ENCODE measurements at places on chromosomes 1 and 21.

GRCh38 chr1:53107570-53108322 is 34.7 kb downstream of the SLC1A7 start:
- peak; percentile 24 for DNase-seq

- DNase-seq = no peak
Observed at GRCh38 chr1:110494522-110495406, 24.2 kb downstream of the KCNA10 start.

DNA sequence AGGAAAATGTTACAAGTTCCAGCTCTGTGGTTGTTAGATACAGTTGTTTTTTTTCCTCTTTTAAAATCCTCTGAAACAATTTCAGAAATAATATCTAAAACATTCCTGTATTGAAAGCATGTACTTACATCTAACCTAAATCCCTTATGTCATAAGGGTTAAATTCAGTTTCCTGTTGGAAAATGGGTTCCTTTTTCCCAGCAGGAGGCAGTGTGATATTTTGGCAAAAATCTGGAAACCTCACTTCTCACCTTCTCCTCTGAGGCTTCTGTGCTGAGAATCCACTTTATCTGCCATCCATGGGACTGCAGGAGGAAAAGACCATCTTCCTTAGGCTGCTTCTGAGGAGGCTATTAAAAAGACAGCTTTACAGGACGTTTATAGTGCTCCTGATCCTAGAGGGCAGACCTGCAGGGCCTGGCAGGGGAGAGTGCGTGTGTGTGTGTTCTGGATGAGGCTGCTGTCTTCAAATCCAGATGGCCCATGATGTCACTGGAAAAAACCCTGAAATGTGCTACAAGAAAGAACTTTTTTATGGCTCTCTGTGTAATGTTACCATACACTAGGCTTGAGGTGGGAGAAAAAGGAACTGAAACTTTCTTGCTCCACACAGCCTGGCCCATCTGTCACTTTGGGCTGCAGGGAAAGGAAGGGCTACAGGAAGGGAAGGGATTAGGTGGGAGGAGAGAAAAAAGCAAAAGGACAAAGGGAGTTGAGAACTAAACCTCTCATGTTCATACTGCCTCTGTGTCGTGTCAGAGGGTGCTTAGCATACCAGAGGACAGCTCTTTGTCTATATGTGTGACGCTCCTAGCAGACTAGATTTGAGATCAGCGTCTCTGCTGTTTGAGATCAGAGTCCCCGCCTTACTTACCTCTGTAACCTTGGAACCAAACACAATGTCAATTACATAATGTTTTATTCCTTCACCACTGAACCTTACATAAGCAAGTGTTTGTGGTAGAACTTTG is 379.2 kb upstream of the SPAG17 start:
- DNase-seq = peak; percentile 88

DNA sequence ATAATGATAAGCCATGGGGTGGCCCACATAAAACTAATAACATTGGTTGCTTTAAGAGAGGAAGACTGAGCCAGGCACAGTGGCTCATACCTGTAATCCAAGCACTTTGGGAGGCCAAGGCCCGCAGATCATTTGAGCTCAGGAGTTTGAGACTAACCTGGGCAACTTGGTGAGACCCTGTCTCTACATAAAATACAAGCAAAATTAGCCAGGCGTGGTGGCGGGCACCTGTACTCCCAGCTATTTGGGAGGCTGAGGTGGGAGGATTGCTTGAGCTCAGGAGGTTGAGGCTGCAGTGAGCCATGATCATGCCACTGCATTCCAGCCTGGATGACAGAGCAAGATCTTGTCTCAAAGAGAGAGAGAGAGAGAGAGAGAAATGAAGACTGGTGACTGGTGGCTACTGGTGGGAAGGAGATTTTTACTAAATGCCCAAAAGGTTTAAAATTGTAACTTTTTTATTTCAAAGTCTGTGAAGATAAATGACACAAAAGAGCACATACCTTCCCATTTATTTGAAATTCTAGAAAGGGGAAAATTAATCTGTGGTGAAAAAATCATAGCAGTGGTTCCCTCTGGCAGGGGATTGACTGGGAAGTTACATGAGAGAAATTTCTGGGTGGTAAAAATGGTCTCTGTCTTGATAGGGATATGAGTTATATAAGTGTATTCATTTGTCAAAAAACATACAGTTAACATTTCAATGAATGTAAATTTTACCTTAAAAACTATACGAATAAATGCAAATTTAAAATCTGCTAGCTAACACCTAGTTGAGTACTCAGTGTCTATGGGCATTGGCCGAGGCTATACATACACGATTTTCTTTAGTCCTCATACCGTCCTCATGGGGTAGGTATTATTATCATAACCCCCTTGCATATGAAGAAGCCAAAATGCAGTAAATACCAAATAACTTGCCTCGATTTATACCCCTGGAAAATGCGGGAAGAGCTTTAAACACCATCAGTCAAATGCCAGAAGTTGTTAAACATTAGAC is 2.2 kb upstream of the NBPF1 start:
- DNase-seq = no peak

GRCh38 chr1:17569200-17570139 is 30.0 kb downstream of the ARHGEF10L start:
- no peak for DNase-seq

DNA sequence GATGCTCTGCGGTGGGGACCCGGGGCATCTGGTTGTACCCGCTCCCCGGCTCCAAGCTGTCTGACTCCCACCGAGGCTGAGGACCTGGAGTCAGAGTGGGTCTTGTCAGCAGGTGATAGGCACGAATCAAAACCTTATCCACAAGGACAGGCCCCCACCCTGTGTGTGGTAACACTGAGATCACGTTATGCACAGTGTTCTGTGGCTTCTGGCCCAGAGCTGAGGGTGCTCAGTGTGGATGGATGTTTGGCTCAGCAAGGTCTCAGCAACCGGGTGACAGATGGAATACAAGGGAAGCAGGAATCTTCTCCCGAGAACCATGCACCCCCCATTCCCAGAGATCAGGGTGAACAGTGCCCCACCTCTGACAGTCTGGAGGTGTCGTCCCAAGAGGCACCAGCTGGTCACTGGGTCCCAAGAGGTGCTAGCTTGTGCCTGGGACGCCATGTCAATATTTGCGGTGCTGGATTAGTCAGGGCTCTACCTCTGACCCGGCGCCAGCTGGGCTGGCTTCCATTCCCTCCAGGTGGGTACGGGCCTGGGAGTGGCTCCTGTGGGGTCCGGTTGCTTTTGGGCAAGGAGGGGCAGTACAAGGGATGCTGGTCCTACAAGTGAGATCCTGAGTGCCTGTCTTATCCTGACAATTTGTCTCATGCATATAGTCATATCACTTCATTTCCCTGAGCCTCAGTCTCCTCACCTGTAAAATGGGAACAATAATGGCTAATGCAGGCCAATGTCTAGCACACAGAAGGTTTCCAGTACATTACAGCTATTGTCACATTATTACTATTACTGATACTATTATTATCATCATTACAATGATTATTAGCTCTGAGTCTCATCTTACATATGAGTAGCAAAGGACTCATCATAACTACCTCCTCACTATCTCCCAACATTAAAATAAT is 957 bp downstream of the CAPN9 start:
- DNase-seq = no peak

DNA sequence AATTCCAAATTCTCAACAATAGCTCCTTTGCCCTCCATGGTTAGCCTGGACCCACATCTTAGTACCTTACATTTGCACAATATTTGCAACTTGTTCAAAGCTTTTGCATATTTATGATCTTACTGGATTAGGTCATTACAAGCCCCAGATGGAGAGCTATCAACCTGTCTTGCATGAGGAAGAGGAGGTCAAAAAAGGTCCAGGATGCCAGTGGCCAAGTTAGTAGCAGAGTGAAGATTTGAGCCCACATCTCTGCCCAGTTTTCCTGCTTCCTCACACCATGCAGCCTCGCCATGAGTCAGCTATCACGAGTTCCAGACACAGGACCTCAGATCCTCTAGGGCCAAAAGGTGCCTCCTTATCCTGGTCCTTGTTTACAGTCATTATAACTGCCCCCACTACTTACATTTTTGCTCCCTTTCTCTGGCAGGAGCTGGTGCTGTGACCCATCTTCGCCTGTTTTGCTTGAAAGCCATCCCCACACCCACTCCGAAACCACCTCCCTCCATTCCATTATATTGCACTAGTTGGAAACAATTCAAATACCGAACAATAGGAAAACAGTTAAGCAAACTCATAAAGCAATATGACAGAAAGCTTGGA is 5.0 kb upstream of the AHCYL1 start:
- DNase-seq = no peak
